ENCODE measurements at places on chromosomes 16 and 17. TPM values are rescaled to one million over a fixed set of nuclear protein-coding genes. Genes with fewer than 3 reads are reported as not detected.

FSCN2 gene
- total RNA-seq: 0.58 TPM

KSR1 gene
- total RNA-seq: 47.5 TPM

TM4SF5 gene
- total RNA-seq: not detected

LGALS9 gene
- 139 TPM for total RNA-seq

LGALS9B gene
- total RNA-seq: not detected

TMEM106A gene
- 15.6 TPM for total RNA-seq

COL1A1 gene
- 0.15 TPM for total RNA-seq

MYL4 gene
- not detected for total RNA-seq

CD2BP2 gene
- total RNA-seq: 55.5 TPM

KRT36 gene
- total RNA-seq: not detected

CORO6 gene
- 4.5 TPM for total RNA-seq

CLEC19A gene
- total RNA-seq: not detected

RECQL5 gene
- total RNA-seq: 37.6 TPM

BIRC5 gene
- 68.2 TPM for total RNA-seq

VASN gene
- not detected for total RNA-seq

CRYBA1 gene
- not detected for total RNA-seq

OR2C1 gene
- not detected for total RNA-seq

KRTAP9-2 gene
- total RNA-seq: not detected

TP53TG3C gene
- not detected for total RNA-seq

CCL8 gene
- not detected for total RNA-seq

FOXC2 gene
- total RNA-seq: not detected

NAA60 gene
- 45.1 TPM for total RNA-seq

AGRP gene
- total RNA-seq: not detected

C16orf86 gene
- total RNA-seq: 4.8 TPM

TBC1D3 gene
- total RNA-seq: not detected

KCNJ2 gene
- not detected for total RNA-seq

CHST6 gene
- total RNA-seq: not detected

CA5A gene
- total RNA-seq: not detected

RHBDL1 gene
- total RNA-seq: 1.6 TPM

FBXO31 gene
- total RNA-seq: 29.5 TPM

LHX1 gene
- not detected for total RNA-seq

SLC5A10 gene
- total RNA-seq: not detected

All from activated naive CD4-positive, alpha-beta T cell treated with anti-CD3 and anti-CD28 coated beads, Interleukin-2, amount 10 ng/mL, durations not matched to agents 5 hours and 36 hours (primary cell).